ENCODE measurements at places on chromosomes 13 and 19.

GRCh38 chr13:44211286-44211685 is 162.3 kb upstream of the SERP2 start:
- H3K4me1 ChIP-seq: no peaks in the 10 kb centered on the region
- H3K4me3 ChIP-seq: no peak overlapping the region
- H3K27ac ChIP-seq: no peak overlapping the region
- H3K27me3 ChIP-seq: peaks cover 27% of the 10 kb centered on the region

DNA sequence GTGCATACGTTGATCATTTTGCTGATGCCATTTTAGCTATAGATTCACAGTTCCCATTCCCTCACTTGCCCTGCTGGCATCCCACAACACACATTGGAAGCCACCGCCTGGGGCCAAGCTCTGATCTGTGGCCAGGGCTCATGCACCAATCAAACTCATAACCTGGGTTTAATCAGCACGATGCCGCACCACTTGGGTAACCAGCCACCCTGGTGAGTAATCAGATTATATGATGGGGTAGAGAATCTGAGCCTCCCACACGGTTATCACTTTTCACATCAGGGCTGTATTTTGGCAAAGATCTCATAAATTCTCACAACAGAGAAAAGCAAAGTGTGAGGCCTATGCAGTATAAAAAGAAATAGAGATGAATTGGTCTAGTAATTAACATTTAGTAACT is 66.0 kb upstream of the TNFRSF19 start:
- no peak overlapping the region for H3K4me3 ChIP-seq
- no peaks in the 10 kb centered on the region for H3K36me3 ChIP-seq
- no peak overlapping the region for H3K27ac ChIP-seq
- no peaks in the 10 kb centered on the region for H3K4me1 ChIP-seq

DNA sequence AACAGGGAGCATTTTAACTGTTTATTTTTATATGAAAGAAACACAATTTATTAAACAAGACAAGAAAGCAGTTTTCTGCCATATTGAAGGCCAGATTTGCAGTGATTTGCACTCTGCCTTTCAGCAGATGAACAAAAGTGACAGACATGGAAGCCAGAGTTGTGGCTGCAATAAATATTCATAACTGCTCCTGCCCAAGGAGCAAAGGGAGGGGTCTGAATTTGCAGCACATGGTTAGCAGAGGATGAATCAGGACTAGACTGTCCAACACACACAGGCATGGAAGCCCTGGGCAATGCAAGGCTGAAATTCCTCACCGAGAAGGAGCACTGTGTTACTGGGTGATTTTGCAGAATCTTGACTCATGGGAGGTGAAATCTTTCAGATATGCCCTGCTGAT is 418.2 kb downstream of the DCT start:
- no peak overlapping the region for H3K4me3 ChIP-seq
- H3K27ac ChIP-seq: no peak overlapping the region
- no peaks in the 10 kb centered on the region for H3K36me3 ChIP-seq
- H3K27me3 ChIP-seq: no peaks in the 10 kb centered on the region

GRCh38 chr19:13888281-13888680 is 11.3 kb downstream of the NANOS3 start:
- H3K4me3 ChIP-seq: no peak overlapping the region
- peaks cover 8% of the 10 kb centered on the region for H3K4me1 ChIP-seq
- H3K36me3 ChIP-seq: no peaks in the 10 kb centered on the region
- peaks cover 24% of the 10 kb centered on the region for H3K27me3 ChIP-seq
- DNase-seq: no peak
